Right renal pelvis (tissue), 4 donors: ENCODE measurements at places on chromosomes 4 and X. TPM values are rescaled to one million over a fixed set of nuclear protein-coding genes. Genes with fewer than 3 reads are reported as not detected.

DNA sequence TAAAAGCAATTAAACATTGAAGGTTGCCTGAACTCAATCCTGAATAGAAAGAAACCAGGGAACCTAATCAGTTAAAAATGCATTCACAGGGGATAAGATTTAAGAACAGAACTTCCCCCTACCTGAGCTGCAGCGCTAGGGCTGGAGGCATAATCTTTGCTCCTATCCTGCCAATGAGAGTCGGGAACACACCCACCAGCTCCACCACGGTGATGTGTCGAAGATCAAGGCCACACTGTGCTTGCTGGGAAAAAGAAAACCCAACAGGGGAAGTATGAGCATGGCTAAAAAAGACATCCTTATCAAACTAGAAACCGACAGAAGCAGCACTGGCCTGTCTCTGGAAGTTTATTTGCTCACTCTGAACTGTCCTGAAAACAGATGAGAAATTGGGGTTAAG, 66.3 kb downstream of the SRPX start:
- no peak for DNase-seq

DNA sequence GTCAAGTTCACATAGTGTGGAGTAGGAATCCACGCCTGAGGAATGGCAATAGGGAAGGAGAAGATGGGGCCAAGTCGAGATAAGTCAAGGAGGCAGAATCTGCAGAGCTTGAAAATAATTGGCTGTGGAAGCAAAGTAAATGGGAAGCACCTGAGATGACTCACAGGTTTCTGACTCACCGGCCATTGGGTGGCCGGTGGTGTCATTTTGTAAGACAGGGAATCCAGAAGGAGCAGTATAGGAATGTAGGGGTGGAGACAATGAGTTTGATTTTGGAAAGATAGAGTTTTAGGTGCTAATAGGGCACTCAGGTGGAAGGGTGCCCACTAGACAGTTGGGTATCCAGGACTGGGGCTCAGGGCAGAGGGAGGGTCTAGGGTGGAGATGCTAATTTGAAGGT, 201.0 kb upstream of the MAMLD1 start:
- no peak for DNase-seq

DNA sequence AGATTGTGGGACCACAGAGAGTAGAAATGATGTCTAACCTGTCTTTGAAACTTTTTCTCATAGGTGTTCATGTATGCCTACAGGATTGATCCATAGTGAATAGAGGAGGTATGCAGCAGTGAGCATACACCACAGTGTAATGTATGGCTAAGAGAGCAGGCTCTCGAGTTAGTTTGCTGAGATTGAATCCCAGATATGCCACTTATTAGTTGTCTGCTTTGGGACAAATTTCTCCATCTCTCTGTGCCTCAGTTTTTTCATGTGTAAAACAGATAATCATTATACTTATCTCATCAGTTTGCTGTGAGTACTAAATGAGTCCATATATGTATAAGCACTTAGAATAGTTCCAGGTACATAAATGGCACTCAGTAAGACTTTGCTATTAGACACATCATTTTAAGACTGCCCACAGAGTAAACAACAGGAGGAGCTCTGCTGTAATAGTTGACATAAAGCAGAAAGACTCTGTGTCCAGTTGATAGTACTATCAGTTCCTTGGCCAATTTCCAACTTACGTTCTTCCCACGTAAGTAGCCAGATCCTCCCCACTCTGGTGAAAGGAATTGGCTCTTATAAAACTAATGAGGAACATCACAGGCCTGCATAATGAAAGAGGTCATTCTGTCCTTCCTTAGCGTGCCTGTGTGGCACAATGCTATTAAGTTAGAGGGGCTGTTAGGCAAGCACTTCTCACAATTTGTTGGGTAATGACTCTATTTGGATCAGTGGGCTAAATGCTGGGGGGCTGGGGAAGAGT, 20.7 kb upstream of the RNF150 start:
- no peak for DNase-seq

DNA sequence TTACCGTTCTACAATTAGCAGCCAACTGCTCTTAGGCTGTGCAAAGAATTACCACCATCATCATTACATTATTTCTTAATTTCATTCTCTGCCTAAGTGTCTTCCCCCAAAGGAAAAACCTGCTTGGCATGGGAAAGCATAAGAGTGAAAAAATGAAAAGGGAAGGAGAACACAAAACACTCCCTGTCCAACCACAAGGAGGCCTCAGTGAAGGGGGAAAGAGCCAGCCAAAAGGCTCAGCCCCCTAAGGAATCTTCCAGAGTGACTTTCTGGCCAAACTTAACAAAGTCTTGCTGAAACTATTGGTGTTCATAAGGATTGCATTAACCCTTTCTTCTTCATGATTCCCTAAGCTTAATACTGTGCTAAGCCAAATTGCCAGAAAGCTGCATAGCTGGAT, 287.4 kb downstream of the SMARCA1 start:
- DNase-seq = no peak

The NCAPG gene
- polyA plus RNA-seq = 26.5 TPM

The EDA2R gene
- polyA plus RNA-seq = 0.80 TPM
